Tibial nerve (tissue), 4 donors: ENCODE measurements at places on chromosomes 12 and 14.

DNA sequence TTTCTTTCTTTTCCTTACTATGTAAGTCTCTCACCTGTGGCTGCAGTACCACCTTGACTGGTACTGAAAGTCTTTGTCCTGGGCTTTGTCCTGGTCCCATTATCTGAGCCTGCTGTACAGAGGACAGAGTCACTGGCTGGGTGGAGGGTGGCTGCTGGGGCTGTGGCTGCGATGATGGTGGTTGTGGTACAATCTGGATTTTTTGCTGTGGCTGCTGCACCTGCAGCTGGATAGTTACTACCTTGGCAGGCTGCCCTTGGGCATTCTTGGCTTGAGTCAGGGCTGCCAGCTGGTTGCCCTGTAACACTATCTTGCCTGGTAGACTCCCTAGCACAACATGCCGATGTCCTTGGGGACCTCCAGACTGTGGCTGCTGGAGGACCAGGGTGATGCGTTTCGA, 27.0 kb downstream of the CHD8 start:
- no peak for DNase-seq

GRCh38 chr14:21169573-21169972, 13.7 kb upstream of the OR5AU1 start:
- no peak for DNase-seq

GRCh38 chr12:104909761-104910160, 48.3 kb downstream of the SLC41A2 start:
- no peak for DNase-seq

DNA sequence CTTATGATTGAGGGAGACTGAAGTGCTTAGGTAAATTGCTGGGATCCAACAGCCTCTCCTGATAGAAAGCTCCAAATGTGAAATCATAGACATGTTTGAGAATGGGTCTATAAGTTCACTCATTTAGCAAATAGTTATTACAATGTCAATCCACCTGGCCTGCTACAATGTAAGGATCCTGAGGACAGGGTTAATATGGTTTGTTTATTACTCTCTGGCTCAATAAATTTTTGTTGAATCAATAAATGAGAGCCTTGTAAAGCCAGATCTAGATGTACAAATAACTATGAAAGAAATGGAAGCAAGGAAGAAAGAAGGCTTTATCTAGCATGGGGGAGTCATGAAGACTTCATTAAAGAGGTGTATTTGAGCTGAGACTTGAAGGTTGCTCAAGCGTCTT, 165.6 kb upstream of the IGF1 start:
- no peak for DNase-seq

DNA sequence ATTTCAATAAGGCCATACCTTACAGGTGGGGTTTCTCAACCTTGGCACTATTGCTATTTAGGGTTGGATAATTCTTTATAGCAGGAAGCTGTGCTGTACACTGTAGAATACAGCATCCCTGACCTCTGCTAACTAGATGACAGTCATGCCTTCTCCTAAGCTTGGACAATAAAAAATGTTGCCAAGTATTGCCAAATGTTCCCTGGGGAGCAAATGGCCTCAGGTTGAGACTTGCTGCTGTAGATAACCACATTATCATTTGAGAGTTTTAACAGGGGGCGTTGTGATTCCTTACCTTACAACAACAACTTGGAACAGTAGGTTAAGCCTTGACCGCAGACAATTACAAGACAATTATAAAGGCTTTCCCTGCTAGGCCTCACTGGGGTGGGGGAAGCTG, 1073.6 kb upstream of the TMEM132C start:
- no peak for DNase-seq

DNA sequence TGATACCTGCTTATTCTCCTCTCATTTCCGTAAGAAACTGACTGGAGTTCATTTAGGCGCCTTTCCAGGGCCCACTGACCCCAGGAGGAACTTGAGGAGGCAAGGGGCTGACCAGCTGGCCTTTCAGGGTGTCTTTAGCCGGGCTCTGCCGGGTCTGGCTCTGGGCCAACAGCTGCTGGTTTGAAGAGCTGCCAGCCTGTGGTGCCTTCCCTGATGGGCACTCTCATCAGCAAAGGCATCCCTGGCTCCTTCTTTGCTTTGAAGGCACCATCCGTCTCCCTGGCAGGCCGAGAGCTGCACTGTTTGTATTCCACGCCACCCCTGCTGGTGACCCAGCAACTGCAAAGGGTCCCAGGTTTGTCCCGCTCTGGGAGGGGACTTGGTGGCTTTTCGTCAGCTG, 42.0 kb downstream of the IQSEC3 start:
- no peak for DNase-seq

- DNase-seq, result no peak
These were observed 28.1 kb downstream of the TTC6 start for GRCh38 chr14:37623426-37623951.

DNA sequence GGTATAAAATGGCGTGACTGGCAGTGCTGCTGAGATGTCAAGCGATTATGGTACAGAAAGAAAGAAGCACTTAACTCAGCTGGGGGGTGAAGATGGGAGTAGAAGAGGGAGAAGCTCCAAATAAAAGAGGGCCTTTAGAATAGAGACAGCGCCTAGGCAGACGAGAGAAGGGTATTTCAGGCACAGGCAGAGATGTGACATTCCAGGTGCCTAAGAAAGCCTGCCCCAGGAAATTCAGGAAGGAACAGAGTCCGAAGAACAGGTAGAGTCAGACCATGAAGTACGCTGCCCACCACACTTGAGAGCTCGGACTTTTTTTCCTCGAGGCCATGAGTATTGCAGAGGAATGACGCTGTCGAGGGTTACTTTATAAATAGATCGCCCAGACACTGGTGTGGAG, 170.9 kb upstream of the ATF7IP start:
- DNase-seq, result no peak

- DNase-seq, result no peak
These were observed 448.9 kb upstream of the TBX3 start for GRCh38 chr12:115132905-115133304.

DNA sequence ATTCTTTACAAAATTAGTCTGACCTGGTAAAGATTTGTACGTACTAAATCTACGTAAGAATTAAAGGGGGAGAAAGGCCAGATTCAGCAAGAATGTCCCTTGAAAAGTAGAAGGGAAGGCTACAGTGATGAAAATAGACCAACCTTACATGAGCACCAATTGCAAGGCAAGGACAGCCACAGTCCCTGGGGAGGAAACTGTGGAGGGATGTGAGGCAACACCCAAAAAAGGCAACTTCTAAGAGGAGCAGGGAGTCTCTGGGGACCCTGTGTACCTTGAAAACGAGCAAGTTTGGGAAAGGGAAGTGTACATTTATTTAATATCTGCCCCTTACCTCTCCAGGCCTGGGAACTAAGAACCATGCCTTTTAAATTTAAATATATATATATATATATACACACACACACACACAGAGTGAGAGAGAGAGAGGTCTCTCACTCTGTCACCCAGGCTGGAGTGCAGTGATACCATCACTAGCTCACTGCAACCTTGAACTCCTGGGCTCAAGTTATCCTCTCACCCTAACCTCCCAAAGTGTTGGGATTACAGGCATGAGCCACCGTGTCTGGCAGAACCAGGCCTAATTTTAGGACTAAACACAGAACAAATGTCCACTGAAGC, 56.4 kb downstream of the TMCC3 start:
- no peak for DNase-seq

GRCh38 chr14:96055753-96056508, 16.8 kb downstream of the C14orf132 start:
- DNase-seq, result no peak

- DNase-seq, result peak; percentile 53
These were observed 8.1 kb upstream of the PPP1R1A start for GRCh38 chr12:54596526-54596946.

GRCh38 chr12:89525824-89526770, at the start of gene POC1B:
TSS of gene POC1B (minus strand) at chr12:89526047. CDS start at chr12:89525895, 152 bp downstream.
- DNase-seq, result peak; percentile 46

- DNase-seq, result no peak
These were observed 48.0 kb upstream of the C14orf180 start for GRCh38 chr14:104531421-104532190.

GRCh38 chr14:70014406-70015095, 135.3 kb downstream of the SMOC1 start:
- no peak for DNase-seq

- DNase-seq, result no peak
These were observed 209.6 kb upstream of the SLC16A7 start for GRCh38 chr12:59386236-59386635.

- no peak for DNase-seq
These were observed 10.4 kb upstream of the CIPC start for GRCh38 chr14:77087631-77088030.

GRCh38 chr14:41235466-41235865, 371.2 kb upstream of the LRFN5 start:
- no peak for DNase-seq

DNA sequence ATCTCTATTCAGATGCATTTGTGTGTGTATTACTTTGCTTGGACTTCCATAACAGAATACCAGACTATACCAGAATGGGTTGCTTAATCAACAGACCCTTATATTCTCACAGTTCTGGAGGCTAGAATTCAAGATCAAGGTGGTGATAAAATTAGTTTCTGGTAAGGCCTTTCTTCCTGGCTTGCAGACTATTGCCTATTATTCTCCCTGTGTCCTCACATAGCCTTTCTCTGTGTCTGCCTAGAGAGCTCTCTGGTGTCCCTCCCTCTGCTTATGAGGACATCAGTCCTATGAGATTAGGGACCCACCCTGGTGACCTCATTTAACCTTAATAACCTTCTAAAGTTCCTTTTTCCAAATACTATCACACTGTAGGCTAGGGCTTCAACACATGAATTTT, 106.0 kb downstream of the FAR2 start:
- no peak for DNase-seq

DNA sequence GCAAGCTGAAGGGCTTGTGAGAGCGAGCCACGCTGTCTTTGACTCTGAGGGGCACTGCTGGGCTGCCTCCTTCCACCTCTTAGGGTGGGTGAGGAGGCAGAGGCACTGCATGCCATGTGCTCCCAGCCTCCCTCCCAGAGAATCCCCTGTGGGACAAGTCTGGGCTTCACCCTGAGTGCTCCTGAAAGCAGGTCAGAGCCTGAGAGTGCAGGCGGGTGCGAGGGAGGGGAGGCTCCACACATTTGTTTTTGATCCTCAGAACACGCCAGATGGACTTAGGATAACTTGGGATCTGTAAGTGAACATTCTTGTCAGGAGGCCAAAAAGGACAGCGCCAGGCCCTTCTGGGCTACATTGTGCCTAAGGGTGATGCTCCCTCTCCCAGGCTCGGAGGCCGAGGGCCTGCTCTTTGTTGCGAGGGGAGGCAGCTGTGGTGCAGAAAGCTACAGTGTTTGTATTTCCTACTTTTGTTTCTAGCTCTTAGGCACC, 155.4 kb downstream of the TMX1 start:
- DNase-seq, result peak; percentile 56

DNA sequence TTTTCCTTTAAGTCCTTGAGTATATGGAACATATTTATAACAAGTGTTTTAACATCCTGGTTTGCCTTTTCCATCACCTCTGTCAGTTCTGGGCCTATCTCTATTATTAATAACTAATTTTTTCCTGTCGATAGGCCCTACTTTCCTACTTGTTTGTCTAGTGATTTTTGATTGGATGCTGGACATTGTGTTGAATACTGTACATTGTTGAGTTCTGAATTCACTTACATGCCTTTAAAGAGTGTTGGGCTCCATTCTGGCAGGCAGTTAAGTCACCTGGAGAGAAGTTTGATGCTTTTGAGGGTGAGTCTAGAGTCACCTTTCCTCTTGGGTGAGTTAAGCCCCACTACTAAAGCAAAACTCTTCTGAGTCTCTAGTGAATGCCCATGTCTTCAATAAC, 77.5 kb upstream of the C14orf180 start:
- no peak for DNase-seq

- DNase-seq, result no peak
These were observed 62.5 kb upstream of the HIF1A start for GRCh38 chr14:61632807-61633206.

- DNase-seq, result no peak
These were observed 82.3 kb upstream of the CDKN3 start for GRCh38 chr14:54314365-54315104.

DNA sequence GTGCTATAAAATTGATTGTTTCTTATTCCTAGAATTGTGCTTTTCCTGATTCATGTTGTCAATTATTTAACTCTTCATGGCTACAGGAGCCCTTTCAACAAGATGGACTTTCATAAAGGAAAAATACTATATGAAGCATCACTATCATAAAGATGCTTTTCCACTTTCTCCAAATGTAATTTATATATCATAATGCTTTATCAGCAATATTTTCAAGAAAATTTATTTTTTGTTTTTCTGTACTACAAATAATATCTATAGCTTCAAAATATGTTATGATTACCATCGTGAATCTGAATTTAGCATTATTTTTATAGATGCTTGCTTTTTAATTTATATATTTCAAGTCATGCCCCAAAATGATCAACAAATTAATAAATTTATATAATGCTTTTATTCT, 873.5 kb upstream of the LRFN5 start:
- DNase-seq, result no peak

DNA sequence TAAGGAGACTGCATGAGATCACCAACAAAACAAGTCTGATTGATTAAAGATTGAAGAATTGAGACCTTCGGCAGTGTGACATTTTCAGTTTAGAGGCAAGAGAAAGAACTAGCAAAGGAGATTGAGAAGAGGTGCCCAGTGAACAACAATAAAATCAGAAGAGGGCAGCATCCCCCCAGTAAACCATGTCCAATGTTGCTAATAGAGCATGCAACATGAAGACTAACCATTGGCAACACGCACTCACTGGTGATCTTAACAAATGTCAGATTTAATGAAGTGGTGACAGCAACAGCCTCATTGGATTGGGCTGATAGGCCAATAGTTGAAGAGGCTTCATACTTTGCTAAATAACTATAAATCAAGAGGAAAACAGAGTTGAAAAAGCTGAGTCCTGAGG, 20.7 kb upstream of the TAS2R14 start:
- DNase-seq, result no peak

DNA sequence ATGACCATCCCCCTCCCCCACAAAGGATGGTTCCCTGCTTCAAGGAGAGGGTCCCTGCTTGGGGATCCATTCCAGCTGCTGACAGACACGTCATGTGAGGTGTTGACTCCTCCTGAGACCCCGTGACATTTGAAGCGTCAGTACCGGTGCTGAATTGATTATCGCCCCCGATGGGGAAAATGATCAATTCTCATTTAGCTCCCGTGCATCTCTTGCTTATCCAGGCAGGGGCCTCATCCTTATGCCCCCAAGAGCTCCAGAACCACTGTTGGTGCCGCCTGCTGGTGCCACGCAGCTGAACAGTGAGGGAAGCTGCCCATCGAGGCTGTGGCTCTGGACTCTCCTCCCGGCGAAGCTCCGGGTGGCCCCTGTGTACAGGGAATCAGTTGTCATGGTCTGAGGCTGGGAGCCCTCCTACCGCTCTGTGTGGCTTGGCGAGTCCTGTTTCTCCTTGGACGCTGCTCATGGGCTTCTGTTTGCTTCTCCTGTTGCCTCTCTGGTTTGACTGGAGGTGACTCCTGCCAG, 4.6 kb downstream of the KIF26A start:
- no peak for DNase-seq

DNA sequence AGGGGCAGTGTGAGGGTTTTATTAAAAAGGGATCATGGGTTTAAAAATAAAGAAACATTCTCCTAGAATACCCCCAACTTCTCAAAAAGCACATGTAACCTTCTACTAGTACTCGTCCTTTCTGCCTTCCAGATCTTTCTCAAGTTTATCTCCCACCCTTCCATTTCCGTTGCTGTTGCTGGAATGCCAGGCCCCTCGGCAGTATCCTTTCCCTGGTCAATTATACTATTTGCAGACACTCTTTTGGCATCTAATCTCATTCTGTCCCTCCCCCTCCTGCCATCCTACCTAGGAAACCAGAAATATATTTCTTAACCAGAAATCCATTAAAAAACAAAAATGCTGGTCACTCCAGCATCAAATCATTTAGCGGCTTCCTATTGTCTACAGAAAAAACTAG, 198.2 kb upstream of the ATP2B1 start:
- DNase-seq, result no peak

- no peak for DNase-seq
These were observed 61.9 kb downstream of the PAX9 start for GRCh38 chr14:36723530-36723929.
